Spleen (tissue), 13 donors: ENCODE measurements at places on chromosomes 12 and 14. TPM values are rescaled to one million over a fixed set of nuclear protein-coding genes. Genes with fewer than 3 reads are reported as not detected.

Gene B4GALNT3
- polyA plus RNA-seq = 1.6 TPM

Gene CLEC1B
- polyA plus RNA-seq = 1.1 TPM

Gene BAZ2A
- 8.8 TPM for polyA plus RNA-seq

Gene BRMS1L
- polyA plus RNA-seq = 1.9 TPM

DNA sequence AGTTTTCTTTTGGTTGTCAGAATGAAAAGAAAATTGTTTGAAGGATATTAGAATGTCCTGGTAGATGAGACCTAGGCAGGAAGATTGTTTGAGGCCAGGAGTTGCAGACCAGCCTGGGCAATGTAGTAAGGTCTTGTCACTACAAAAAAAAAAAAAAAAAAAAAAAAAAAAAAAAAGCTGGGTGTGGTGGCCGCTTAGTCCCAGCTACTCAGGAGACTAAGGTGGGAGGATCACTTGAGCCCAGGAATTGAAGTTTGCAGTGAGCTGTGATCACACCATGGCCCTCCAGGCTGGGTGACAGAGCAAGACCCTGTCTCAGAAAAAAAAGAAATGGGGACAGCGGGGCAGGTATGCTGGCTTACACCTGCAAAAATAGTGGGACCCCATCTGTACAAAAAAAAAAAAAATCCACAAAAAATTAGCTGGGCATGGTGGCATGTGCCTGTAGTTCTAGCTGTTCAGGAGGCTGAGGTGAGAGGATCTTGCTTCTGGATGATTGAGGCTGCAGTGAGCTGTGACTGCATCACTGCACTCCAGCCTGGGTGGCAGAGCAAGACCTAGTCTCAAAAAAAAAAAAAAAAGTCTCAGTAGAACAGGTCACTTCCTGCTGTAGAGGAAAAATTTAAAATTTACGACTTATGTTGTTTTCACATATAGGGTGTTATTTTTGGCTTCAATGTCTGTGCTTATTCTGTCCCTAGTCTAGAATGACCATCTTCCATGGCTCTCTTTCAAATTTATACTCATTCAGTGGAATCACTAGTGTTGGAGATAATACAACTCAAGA, 70.7 kb downstream of the PPHLN1 start:
- no peak for DNase-seq

DNA sequence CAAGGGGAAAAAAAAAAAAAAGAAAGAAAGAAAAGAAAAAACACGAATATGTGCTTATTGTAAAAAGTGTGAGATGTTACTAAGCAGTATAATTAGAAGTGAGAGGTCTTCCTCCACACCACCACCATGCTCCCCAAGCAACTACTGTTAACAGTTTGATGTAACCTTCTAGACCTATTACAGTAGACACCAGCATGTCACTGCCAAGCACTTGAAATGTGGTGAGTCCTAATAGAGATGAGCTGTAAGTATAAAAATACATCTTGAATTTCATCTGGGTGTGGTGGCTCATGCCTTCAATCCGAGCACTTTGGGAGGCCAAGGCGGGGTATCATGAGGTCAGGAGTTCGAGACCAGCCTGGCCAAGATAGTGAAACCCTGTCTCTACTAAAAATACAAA, 8.1 kb upstream of the SNRNP35 start:
- no peak for DNase-seq

GRCh38 chr12:59936534-59936933, 340.7 kb downstream of the SLC16A7 start:
- DNase-seq = no peak

GRCh38 chr12:45355730-45356129, 139.8 kb downstream of the ANO6 start:
- DNase-seq = no peak

DNA sequence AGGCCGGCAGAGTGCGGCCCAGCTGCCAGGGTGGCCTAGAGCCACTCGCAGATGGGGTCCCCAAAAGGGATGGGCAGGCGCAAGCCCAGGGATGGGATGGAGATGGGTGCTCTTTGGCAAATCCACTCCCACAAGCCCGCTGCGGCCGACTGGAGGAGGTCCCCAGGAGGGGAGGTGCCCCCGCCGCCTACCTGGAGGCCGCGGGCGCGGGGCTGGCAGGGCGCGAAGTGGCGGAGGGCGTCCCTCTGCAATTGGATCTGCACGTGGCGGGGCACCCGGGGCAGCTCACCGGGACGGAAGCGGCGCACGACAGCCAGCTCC, 730 bp downstream of the PPP1R3E start:
- no peak for DNase-seq

GRCh38 chr12:45431126-45431525, 215.2 kb downstream of the ANO6 start:
- no peak for DNase-seq
